ENCODE measurements at places on chromosomes 6 and 20. TPM values are rescaled to one million over a fixed set of nuclear protein-coding genes. Genes with fewer than 3 reads are reported as not detected.

- DNase-seq: peak; percentile 46
- peaks cover 6% of the 10 kb centered on the region for H3K27me3 ChIP-seq
- no peaks in the 10 kb centered on the region for H3K36me3 ChIP-seq
- peak within 1 kb of the TSS; percentile 46 for H3K4me3 ChIP-seq
- H3K27ac ChIP-seq: no peak within 1 kb of the TSS
- peaks cover 20% of the 10 kb centered on the region for H3K4me1 ChIP-seq
These were observed at the start of gene TUBB2B for GRCh38 chr6:3227363-3228045. TUBB2B (minus strand) TSS chr6:3227653; CDS start chr6:3227543, 110 bp downstream.

DNA sequence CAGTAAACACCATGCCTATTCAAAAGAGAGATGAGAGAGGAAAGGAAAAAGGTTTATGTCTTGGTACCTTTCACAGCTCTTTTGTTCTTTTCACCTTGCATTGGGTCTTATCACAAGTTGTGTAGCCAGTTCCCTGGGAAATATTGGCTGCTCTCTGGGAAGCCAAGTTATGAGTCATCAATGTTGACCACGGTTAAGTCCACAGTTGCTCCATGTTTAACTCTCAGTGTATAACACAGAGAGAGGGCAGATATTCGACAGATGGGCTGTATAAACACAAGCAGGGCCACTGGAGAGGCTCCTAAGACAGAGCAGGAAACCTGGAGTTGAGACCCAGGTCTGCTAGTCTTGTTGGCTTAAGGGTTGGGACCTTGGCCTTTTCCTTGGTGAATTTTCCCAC, 718.6 kb downstream of the QKI start:
- H3K4me3 ChIP-seq: no peak overlapping the region
- no peak for DNase-seq
- no peak overlapping the region for H3K27ac ChIP-seq

GRCh38 chr6:3147914-3148757, 9.2 kb downstream of the TUBB2A start:
- no peak overlapping the region for H3K4me3 ChIP-seq
- H3K4me1 ChIP-seq: no peaks in the 10 kb centered on the region
- DNase-seq: no peak
- no peak overlapping the region for H3K27ac ChIP-seq
- no peaks in the 10 kb centered on the region for H3K27me3 ChIP-seq

DNA sequence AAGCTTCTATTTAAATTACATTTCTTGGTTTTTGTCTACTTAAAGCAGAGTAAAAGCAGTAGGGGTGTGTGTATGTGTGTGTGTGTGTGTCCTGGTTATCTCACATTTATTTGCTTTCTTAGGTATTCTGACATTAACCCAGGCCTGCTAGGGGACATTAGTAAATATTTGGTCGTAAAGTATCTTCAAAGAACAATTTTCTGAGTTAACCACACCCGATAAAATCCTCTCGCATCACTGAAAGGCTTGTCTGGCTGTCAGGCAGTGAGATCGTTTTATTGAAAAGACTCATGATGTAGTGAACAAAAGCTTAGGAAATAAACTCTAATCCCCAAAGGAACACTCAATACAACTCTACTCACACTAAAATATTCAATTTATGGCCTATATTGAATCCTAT, 77.9 kb downstream of the ZNF217 start:
- H3K27ac ChIP-seq: no peak overlapping the region
- no peaks in the 10 kb centered on the region for H3K36me3 ChIP-seq
- no peak overlapping the region for H3K4me3 ChIP-seq
- no peak for DNase-seq

DNA sequence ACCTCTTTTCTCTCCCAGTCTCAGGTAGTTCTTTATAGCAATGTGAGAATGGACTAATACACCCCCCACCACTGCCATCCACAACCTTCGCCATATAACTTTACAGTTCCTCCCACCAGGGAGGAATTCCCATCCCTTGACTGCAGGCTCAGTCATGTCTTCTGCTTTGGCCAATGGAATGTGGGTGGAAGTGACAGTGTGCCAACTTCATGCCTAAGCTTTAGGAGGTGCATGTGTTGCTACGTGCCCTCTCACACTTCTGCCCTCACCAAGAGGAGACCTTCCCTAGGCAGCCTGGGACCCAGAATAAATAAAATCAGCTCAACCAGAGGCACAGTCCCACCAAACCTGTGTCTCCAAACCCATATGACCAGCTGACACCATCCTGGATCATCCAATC, 33.0 kb upstream of the LRRN4 start:
- no peak for DNase-seq
- H3K36me3 ChIP-seq: no peaks in the 10 kb centered on the region
- no peak overlapping the region for H3K4me3 ChIP-seq
- H3K27ac ChIP-seq: no peak overlapping the region

- no peak overlapping the region for H3K4me3 ChIP-seq
- no peaks in the 10 kb centered on the region for H3K27me3 ChIP-seq
- no peaks in the 10 kb centered on the region for H3K4me1 ChIP-seq
- no peaks in the 10 kb centered on the region for H3K36me3 ChIP-seq
- DNase-seq: peak; percentile 15
These were observed 67.8 kb downstream of the MMS22L start for GRCh38 chr6:97215157-97215769.

GRCh38 chr20:57434390-57434700, 43.1 kb downstream of the RBM38 start:
- no peak overlapping the region for H3K27ac ChIP-seq
- no peak overlapping the region for H3K4me3 ChIP-seq
- H3K27me3 ChIP-seq: no peaks in the 10 kb centered on the region
- H3K36me3 ChIP-seq: no peaks in the 10 kb centered on the region
- no peak for DNase-seq
- peaks cover 22% of the 10 kb centered on the region for H3K4me1 ChIP-seq

DNA sequence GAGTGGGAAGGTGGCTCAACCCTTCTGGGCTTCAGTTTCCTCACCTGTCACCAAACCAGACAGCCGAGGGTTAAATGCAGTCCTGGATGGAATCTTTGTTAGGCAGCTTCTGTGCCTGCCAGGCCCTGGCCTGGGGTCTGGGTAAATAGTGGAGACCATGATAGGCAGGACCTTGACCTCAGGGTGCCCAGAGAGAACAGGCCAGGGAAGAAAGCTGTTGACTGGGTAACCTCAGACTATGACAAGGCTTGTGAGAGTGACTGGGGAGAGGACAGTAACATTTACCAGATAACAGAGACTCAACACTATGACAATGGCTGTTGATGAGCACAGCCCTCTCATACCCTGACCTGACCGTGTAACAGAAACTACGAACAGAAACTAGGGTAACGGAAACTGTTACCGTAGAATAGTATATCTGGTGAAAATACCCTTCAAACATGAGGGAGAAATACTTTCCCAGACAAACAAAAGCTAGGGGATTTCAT, 218.3 kb downstream of the PREX1 start:
- H3K4me3 ChIP-seq: no peak overlapping the region
- H3K36me3 ChIP-seq: no peaks in the 10 kb centered on the region
- H3K4me1 ChIP-seq: no peaks in the 10 kb centered on the region
- peaks cover 32% of the 10 kb centered on the region for H3K27me3 ChIP-seq

DNA sequence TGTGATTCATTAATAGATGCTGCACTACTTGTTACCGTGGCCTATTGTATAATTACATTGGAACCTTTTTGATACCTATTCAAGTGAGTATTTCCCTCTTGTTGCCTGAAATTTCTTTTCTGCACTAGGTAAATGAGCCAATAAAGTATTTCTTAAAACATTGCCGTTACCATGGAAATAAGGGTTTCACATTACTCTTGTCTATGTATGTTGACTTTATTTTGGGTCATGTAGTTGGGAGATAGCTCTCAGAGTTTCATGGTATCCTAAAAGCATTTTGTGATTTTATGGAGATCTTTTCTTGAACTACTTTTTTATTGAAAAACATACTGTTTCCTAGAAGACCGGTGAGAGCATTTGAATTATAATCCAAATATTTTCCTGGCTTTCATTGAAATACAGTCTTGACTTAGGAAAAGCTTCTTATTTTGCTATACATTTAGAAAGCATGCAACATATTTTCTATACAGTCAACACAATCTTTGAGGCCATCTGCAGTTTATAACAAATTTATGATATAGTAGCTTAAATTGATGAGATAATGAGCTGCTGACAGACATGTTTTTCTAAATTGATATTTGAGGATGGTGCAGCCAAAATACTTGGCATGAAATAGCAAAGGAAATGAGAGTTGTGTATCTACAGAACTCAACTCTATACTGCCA, 650.4 kb downstream of the RFPL4B start:
- no peak for DNase-seq
- H3K4me1 ChIP-seq: no peaks in the 10 kb centered on the region
- no peaks in the 10 kb centered on the region for H3K36me3 ChIP-seq
- no peak overlapping the region for H3K27ac ChIP-seq
- no peak overlapping the region for H3K4me3 ChIP-seq

GRCh38 chr6:149266659-149267058, 50.9 kb upstream of the TAB2 start:
- no peaks in the 10 kb centered on the region for H3K36me3 ChIP-seq
- no peaks in the 10 kb centered on the region for H3K27me3 ChIP-seq
- no peaks in the 10 kb centered on the region for H3K4me1 ChIP-seq
- DNase-seq: no peak
- H3K27ac ChIP-seq: no peak overlapping the region
- H3K4me3 ChIP-seq: no peak overlapping the region

DNA sequence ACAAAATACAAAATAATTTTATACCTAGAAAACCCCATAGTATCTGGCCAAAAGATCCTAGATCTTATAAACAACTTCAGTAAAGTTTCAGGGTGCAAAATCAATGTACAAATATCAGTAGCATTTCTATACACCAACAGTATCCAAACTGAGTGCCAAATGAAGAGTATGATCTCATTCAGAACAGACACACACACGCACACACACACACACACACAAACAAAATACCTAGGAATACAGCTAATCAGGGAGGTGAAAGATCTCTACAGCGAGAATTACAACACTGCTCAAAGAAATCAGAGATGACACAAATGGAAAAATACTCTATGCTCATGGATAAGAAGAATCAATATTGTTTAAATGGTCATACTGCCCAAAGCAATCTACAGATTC, 49.2 kb downstream of the TOMM6 start:
- no peaks in the 10 kb centered on the region for H3K4me1 ChIP-seq
- H3K4me3 ChIP-seq: no peak overlapping the region
- no peaks in the 10 kb centered on the region for H3K27me3 ChIP-seq
- H3K27ac ChIP-seq: no peak overlapping the region
- no peak for DNase-seq

DNA sequence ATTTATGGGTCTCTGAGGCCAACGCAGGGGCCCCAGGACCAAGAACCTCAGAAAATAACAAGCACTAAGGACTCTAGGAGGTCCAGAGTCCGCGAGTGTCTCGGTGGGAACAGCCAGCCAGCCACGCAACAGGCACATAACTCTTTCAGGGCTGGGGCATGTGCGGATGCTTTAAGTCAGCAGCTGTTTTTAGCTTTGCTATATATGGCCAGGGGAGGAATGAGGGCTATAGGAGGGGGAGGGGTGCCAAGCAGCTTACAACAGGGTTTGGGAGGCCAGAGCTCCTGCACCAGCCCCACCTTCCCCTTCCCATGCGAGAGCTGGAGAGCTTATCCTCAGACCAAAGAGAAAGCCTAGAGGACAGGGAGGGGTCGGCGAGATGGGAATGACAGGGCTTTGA, 6.2 kb downstream of the JPH2 start:
- no peaks in the 10 kb centered on the region for H3K27me3 ChIP-seq
- peaks cover 25% of the 10 kb centered on the region for H3K4me1 ChIP-seq
- H3K36me3 ChIP-seq: peaks cover 10% of the 10 kb centered on the region

GRCh38 chr6:125598422-125598821, 151.0 kb upstream of the HEY2 start:
- no peaks in the 10 kb centered on the region for H3K36me3 ChIP-seq
- H3K4me3 ChIP-seq: no peak overlapping the region
- no peaks in the 10 kb centered on the region for H3K4me1 ChIP-seq

GRCh38 chr6:10696655-10697054, 1.9 kb downstream of the PAK1IP1 start:
- no peak overlapping the region for H3K4me3 ChIP-seq
- no peak for DNase-seq
- H3K27me3 ChIP-seq: no peaks in the 10 kb centered on the region
- no peak overlapping the region for H3K27ac ChIP-seq
- peaks cover 10% of the 10 kb centered on the region for H3K4me1 ChIP-seq

DNA sequence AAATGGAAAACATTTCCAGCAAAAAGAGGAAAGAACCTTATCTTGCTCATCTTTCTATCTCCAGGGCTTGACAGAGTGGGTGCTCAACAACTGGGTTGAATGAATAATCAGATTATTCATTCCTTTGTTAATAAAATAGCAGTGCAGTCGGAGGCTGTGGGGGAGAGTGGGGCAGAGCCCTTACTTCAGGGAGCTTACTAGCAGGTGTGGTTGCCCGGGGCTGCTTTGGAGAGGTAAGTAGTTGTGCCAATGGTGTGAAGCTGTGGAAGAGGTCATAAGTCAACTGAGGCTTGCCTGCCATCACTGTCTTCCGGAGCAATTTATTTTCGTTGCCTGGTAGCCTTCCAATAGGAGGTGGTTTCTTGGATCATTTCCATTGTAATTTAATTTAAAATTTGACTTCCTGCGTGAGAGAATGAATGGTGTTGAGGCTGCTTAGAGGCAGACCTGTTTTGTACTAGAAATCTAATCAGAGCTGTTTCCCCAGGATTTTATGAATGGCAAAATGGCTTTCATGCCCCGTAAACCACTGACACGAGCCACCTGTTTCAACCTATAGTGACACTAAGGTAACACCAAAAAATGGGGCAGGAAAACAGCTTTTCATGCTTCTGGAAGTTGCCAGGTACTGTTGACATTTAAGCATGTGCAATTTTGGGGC, 51.4 kb downstream of the ZDHHC14 start:
- no peak for DNase-seq
- no peaks in the 10 kb centered on the region for H3K27me3 ChIP-seq
- no peak overlapping the region for H3K27ac ChIP-seq
- H3K4me3 ChIP-seq: no peak overlapping the region

DNA sequence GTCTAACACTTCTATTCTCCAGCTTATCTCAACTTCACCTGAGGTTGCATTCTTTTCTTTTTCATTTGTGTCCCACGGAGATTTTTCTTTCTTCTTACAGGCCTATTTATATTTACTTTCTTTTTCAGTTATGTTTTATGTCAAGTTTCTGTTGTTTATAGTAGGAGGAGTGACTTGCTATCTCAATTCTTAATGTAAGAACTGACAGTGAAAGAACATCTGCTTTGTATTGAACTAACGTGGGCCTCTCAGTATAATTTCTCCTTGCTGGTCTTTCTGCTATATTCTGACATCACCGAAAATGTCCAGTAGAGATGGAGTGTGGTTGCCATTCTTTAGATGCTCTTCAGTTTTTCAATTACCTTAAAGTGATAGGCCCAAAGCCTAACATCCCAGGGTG, 521.7 kb downstream of the EPM2A start:
- no peak for DNase-seq
- H3K4me1 ChIP-seq: no peaks in the 10 kb centered on the region
- no peak overlapping the region for H3K27ac ChIP-seq
- H3K27me3 ChIP-seq: no peaks in the 10 kb centered on the region
- H3K36me3 ChIP-seq: no peaks in the 10 kb centered on the region
- no peak overlapping the region for H3K4me3 ChIP-seq

AVP gene
- total RNA-seq: not detected

PPT2 gene
- total RNA-seq: 10.3 TPM

TMC2 gene
- total RNA-seq: not detected

CST5 gene
- not detected for total RNA-seq

MCHR2 gene
- not detected for total RNA-seq

GCNT2 gene
- total RNA-seq: 27.3 TPM

ULBP1 gene
- 0.03 TPM for total RNA-seq
